ENCODE measurements at places on chromosomes 6 and 20.

DNA sequence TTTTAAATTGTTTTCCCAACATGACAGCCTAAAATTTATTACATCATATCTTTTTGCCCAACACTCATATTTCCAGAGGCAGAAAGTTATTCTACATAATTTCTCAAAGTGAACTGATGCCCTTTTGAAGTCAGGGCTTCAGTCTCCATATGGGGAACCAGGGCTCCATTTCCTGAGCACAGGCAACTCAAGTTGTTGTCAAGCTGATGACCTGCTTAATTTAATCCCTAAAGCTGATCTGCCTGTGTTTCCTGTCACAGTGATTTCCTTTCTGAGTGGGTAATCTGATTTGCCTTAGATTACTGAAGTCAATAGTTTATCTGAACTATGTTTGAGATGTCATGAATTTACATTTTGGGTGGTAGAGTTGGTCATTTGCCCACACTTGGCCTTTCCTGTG lies 932.1 kb upstream of the MANEA start:
- no peak for DNase-seq

DNA sequence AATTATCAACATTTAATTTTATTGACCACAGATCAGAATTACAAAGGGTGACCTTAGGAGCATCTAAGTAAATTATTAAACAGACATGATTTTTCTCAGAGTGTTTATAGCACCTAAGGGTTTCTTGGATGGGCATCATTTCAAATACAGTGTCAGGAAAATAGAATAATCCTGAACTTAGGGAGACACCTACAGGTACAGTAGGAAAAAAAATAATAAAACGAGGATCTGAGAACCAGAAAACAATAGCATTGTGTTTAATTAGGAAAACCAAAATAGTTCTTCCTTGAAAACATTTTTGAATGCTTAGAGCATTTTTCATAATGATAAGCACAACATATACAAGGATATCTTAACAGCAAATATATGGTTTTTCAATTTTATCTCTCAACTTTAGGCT lies 39.2 kb downstream of the MMUT start:
- no peak for DNase-seq

- DNase-seq: no peak
Measured at GRCh38 chr6:56637640-56638039, 5.0 kb downstream of the DST start.

- no peak for DNase-seq
Measured at GRCh38 chr6:141403103-141403502, 729.6 kb upstream of the GJE1 start.

GRCh38 chr6:105121981-105122380 lies 57.8 kb downstream of the POPDC3 start:
- no peak for DNase-seq

- DNase-seq: no peak
Measured at GRCh38 chr20:53943522-53944291, 126.7 kb downstream of the BCAS1 start.

- DNase-seq: no peak
Measured at GRCh38 chr6:113735491-113735890, 121.7 kb upstream of the MARCKS start.

- no peak for DNase-seq
Measured at GRCh38 chr20:54154439-54154838, 19.3 kb downstream of the CYP24A1 start.

DNA sequence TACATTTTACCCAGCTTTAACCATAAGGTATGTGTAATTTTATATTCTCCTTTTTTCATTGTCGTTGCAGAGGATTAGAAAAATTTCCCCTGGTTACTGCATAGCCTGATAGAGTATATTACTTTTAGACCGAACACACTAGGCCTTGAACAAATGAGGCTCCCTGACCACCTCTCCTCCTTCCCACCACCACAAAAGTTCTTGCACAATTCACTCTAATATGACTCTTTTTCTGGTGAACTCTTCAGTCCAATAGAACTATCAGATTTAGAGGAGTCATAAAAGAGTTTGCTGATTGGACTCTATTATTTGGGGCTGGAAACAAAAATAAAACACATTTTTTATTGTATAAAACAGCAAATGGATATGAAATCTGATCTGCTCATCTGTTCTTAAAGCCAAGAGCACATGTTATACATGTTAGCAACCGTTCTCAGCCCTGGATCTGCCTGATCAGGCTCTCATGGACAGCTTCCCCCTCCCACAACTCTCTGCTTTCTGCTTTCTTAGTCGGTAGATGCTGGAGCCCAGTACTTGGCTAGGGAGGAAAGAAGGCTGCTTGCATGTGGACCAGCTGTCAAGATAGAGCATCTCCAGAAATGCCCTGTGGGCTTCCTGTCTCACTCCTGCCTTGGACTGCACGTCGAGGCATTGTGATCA lies 83.5 kb downstream of the CD164 start:
- no peak for DNase-seq

DNA sequence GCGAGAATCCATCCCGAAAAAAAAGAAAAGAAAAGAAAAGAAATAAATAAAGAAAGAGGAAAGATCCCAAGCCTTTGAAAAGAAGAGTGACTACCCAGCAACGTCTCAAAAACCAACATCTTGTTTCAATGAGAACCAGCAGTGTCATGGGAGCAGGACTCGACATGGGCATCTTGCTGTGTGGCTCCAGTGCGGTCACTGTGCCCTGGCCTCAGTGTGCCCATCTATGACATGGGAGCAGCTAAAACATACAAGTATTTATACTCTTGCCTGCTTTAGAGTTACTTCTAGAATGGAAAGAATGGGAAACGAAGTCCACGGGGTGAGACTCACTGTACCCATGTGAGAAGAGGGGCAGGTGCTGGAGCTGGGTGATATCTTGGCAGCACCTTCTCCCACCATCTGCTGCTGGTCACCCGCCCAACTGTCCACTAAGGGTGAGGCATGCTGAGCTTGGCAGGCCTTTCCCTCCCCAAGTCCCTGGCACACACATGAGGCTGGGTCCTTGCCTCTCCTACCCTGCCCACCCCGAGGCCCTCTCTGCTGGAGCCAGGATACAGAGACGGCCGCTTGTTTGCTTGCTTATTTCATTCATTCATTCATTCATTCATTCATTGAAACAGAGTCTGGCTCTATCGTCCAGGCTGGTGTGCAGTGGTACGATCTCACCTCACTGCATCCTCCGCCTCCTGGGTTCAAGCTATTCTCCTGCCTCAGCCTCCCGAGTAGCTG lies 77.7 kb downstream of the RIPOR3 start:
- no peak for DNase-seq

GRCh38 chr6:130132286-130132701 lies 90.5 kb downstream of the SAMD3 start:
- peak; percentile 24 for DNase-seq

DNA sequence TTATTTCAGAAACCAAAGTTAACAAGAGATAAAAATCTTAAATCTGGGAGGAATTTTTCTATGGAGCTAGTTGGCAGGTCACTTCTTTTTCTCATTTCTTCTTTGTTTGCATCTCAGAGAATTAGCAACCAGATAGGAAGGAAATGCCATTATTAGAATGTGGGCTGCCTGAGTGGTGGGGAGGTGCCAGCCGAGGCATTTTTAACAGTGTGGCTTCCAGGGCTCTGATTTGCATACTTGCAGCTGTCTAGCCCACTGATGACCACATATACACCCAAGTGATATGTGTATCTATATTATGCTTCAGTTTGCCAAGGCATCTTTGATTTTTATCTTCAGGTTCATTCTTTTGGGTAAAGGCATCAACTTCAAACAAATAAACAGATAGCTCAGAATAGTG lies 206.7 kb downstream of the CLIC5 start:
- DNase-seq: no peak

DNA sequence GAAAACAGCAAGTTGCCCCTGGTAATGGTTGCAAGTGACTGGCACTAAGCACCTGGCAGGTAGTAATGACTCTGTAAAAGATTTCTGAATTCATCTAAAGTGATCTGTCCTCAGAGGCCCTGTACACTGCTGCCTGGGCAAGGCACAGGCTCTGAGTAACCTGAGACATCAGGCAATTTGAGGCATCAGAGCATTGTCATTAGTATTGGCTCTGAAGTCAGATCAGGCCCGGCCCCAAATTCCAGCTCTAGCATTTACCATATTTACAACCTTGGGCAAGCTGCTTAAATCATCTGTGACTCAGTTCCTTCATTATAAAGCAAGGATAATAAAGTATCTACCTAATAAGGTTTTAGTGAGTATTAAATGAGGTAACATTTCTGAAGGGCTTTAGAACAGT lies 17.3 kb upstream of the TENT5A start:
- no peak for DNase-seq

GRCh38 chr20:2116170-2116940 lies 14.7 kb downstream of the STK35 start:
- no peak for DNase-seq

DNA sequence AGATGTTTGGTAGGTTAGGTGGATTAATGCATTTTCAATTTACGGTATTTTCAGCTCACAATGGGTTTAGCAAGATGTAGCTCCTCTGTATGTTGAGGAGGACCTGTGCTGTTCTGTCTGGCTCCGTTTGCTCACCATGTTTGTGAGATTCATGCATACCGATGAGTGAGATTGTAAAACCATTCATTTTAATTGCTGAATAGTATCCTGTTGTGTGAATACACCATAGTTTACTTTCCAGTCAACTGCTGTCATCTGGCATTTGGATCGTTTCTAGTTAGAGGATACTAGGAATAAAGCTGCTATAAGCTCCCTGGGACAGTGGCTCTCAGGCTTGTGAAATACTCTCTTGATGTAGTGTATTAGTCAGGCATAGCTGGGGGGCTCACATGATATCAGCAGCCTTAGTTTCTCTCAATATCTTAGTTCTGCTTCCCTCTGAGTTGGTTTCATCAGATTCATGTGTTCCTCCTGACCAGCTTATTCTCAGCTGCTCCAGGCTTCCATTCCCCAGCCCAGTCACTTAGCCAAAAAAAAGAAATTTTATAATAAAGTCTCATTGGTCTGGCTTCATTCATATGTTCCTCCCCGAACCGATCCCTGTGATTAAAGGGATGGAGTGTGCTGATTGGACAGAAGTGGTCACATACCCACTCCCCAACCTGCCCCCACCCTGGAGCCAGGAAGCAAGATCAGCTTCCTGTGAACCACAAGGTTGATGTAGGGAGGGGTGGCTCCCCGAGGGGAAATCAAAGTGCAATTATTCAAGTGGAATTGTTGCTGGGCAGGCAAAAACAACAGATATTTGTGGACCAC lies 10.9 kb upstream of the B4GALT5 start:
- no peak for DNase-seq

DNA sequence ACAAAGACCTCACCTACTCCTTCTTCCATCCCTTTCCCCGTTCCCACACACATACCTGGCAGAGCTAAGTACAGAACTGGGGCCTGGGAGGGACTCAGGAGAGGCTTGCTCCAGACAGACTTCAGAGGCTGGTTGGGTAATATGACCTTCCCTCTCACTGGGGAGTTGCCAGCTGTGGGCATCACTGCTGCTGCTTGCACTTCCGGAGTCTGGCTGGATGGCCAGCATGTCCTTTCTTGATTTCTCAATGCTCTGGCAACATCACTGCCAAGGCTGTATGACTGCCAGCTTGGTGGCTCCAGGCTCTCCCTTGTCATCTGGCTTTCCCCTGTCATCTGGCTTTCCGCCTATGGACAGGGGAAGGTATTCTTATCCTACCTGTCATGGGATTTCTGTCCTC lies 47.8 kb downstream of the CDH22 start:
- no peak for DNase-seq

DNA sequence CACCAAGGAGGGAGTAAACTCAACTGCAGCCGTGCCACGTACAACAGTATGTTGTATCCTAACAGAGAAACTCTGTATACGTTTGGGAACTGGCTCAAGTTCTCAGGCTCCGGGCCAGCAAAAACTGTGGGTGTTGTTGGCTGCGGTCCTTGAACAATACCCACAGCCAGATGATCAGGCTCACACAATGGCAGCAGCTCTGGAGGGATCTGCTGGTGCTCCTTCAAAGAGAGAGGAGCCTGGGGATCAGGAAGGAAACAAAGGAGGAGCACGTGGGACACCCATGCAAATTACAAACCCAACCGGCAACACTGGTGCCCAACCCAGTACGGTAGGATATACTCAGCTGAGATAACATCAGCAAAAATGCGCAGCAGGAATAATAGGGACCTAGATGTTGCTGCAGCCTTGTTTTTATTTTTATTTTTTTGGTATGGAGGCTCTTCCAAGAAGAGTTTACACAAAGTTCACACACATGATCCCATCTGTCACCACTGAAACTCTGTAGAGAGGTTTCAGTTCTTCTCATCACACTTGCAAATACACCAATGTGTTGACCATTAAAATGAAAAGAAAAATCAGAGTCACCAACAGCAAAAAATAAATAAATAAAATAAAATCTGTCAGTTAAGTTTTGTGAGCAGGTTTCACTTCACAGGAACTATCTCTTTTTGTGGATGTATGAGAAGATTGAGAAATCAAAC lies 41.2 kb upstream of the PDE10A start:
- no peak for DNase-seq

GRCh38 chr6:157108923-157109322 lies 214.4 kb downstream of the TMEM242 start:
- no peak for DNase-seq

- DNase-seq: no peak
Measured at GRCh38 chr6:13261464-13261994, 66.8 kb downstream of the TBC1D7 start.

DNA sequence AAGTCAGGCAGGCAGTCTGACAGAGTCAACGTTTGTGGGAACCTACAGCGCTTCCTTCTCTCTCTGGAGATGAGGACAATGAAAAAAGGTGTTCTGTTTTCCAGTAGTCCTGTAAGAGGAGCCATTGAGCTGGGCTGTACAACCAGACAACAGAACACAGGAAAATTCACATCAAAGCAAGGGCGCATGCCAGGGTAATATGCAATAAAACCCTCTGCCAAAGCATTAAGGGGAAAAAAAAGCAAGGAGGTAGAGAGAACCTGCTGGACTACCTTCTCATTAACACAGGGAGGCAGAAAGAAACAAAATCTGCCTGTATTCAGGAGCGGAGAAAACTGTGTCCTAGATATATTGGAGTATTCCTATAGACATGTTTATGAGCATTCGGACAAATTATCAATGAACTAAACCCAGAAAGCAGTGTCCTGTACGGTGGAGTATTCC lies 1.3 kb downstream of the RNF24 start:
- no peak for DNase-seq

DNA sequence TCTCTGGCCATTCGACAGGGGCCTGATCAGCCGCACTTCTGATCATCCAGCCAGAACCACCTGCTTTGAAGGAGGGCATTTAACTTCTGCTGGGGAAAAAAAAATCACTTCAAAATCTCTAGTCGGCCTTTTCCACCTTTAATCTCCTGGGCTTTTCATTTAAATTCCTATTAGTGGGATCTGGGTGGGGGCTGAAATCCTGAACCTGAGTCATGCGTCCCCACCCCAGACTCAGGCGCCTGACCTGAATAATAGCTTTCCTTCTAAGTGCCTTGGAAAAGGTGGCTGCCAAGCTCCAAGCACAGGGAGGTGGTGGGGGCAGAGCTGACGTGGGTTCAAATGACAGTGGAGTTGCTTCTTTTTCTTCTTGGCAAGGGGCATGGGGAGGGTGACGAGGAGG lies 246.0 kb upstream of the EXOC2 start:
- DNase-seq: no peak

- DNase-seq: no peak
Measured at GRCh38 chr6:30747902-30748769, 3.8 kb upstream of the IER3 start.

GRCh38 chr6:11722805-11723631 lies 55.6 kb downstream of the ADTRP start:
- DNase-seq: no peak

GRCh38 chr20:43571771-43572170 lies 12.9 kb downstream of the SGK2 start:
- no peak for DNase-seq
